Activated naive CD4-positive, alpha-beta T cell treated with Interleukin-2 at 50 U/mL for 16 hours (primary cell): ENCODE measurements at places on chromosomes 4 and X.

DNA sequence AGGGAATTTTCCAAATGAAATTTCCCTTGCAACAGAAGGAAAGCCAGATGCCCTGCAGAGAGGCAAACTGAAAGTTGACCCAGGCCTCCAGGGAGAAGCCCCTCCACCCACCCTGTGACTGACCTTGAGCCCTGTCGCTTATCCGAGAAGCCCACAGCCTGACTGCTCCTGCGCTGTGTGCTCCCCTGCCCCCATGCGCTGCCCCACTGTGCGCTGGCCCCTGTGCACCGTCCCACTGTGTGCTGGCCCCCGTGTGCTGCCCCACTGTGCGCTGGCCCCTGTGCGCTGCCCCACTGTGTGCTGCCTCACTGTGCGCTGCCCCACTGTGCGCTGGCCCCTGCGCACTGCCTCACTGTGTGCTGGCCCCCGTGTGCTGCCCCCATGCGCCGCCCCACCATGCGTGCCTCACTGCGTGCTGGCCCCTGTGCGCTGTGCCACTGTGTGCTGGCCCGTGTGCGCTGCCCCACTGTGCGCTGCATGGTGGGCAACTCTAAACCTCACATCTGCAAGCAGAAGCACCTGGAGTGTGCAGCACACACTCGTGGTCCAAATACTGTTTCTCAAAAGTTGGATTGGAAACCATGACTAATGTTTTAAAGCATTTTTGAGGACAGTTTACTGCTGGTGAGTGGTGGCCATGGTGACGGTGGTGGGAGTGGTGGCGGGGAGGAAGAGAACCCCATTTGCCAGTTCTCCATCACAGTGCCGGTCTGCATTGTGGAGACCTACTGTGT lies 8.3 kb upstream of the GRPEL1 start:
- no peak for DNase-seq

- DNase-seq: no peak
Observed at GRCh38 chr4:56973336-56973735, 4.1 kb downstream of the NOA1 start.

DNA sequence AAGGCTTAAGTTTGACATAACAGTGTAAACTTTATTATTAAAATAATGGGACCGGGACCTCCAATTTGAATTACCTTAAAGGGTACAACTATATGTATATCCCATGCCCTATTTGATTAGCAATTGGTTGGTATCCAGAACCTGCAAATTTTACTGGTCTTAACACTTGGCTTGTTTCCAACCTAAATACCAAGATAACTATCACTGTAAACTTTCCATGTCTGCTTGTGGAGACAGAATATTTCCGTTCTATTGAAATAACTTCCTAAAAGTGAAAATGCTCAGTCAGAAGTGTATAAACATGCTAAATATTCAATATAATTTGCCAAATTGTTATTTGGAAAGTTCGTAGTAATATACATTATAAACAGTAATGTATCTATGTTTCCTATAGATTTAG lies 154.0 kb downstream of the TMEM47 start:
- DNase-seq: no peak

DNA sequence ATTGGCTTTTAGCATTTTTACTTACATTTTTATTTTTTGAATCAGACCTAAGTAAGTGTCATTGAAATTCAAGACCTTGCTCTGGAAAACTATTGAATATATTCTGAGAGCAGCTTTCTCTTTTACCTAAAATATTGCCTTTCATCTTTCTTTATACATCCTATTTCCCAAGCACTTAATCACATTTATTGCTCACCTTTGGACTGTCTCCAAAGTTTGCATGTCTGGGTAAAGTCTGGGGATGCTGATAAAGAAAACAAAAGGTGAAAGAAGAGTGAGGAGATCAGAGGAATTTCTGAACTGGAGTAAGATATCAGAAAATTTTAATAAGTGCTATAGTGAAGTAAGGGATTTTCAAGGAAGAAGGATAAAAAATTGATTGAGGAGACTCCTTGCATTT lies 308.5 kb upstream of the AADAT start:
- no peak for DNase-seq

DNA sequence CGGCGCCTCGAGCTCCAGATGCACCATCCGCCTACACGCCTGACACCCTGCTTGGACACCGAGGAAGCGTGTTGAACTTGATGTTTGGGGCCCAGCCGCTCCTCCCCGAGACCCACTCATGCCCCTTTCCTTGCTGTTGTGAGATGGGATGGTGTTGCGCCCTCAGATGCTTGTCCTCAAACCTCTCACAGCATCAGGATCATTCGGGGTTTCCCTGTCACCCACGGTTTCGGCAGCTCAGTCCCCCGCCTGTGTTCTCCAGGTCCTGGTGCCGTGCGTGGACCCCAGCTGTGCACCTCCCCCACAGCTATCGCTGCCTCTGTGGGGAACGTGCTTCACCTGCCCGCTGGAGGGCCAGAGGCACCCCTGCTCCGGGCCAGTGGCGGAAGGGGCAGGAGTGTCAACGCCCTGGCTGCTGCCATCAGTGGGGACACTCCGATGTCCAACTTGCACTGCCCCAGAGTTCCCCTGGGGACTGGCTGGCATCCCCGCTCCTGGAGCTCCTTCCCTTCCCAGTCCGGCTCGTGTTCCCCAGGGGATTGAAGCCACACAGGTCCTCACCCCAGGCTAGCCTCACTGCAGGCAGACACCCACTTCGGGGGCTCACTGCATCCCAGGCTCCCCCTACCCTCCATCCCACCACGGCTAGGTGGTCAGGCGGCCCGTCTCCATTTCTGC lies 82.3 kb upstream of the ADRA2C start:
- no peak for DNase-seq

- no peak for DNase-seq
Observed at GRCh38 chrX:20060961-20061748, 55.6 kb downstream of the MAP7D2 start.

- no peak for DNase-seq
Observed at GRCh38 chr4:111842336-111842735, 302.9 kb upstream of the FAM241A start.
